ENCODE measurements at places on chromosomes 7 and 10. TPM values are rescaled to one million over a fixed set of nuclear protein-coding genes. Genes with fewer than 3 reads are reported as not detected.

Gene ANKRD22
- not detected for total RNA-seq

Gene PRR15
- total RNA-seq = 2.1 TPM

Gene AGMO
- 0.83 TPM for total RNA-seq

Gene GIMAP1
- total RNA-seq = 8.6 TPM

Gene AKR1C3
- 42.7 TPM for total RNA-seq

Gene EEPD1
- total RNA-seq = 4.3 TPM
